Fibroblast of villous mesenchyme (primary cell): ENCODE measurements at places on chromosomes 16 and 17. TPM values are rescaled to one million over a fixed set of nuclear protein-coding genes. Genes with fewer than 3 reads are reported as not detected.

Gene NPIPB13
- total RNA-seq, result 0.97 TPM in 1 of 2 replicates, not detected in the other

Gene PLA2G10
- total RNA-seq, result not detected in 2 replicates

Gene TSNAXIP1
- 0.32 and 1.3 TPM in 2 replicates for total RNA-seq

Gene NT5C3B
- total RNA-seq, result 58.7 and 60.6 TPM in 2 replicates

Gene KCNJ18
- total RNA-seq, result not detected in 2 replicates

Gene CLDN7
- 2.9 and 5.2 TPM in 2 replicates for total RNA-seq
